ENCODE measurements at places on chromosomes 4 and X. TPM values are rescaled to one million over a fixed set of nuclear protein-coding genes. Genes with fewer than 3 reads are reported as not detected.

Gene MAGEB6
- polyA plus RNA-seq: not detected

DNA sequence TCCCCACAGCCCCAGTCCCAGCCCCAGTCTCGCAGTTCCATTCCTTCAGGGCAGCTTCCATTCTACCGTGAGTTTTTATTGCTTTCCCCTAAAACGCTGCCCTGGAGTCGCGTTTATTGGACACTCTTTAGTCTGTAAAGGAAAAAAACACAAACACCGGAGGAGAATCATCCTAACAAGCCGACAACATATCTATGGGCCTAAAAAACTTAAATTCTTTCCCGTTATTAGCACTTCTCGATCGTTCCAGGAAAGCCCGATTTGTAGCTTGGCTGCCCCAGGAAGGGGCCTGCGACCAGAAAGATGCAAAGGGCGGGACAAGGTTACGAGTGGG, 178.5 kb downstream of the CBR4 start:
- H3K36me3 ChIP-seq: no peaks in the 10 kb centered on the region
- peaks cover 30% of the 10 kb centered on the region for H3K27me3 ChIP-seq
- peak overlapping the region; percentile 48 for H3K4me3 ChIP-seq
- peaks cover 16% of the 10 kb centered on the region for H3K4me1 ChIP-seq

Gene C4orf36
- polyA plus RNA-seq: not detected

Gene F8A2
- polyA plus RNA-seq: not detected

- H3K4me3 ChIP-seq: no peak overlapping the region
- H3K36me3 ChIP-seq: peaks cover 9% of the 10 kb centered on the region
- no peak overlapping the region for H3K27ac ChIP-seq
- DNase-seq: no peak
- peaks cover 14% of the 10 kb centered on the region for H3K4me1 ChIP-seq
These were observed 1.5 kb downstream of the SLC26A1 start for GRCh38 chr4:991451-992296.

- H3K27me3 ChIP-seq: no peaks in the 10 kb centered on the region
- DNase-seq: no peak
- no peaks in the 10 kb centered on the region for H3K36me3 ChIP-seq
These were observed 59.1 kb downstream of the SPATA18 start for GRCh38 chr4:52110171-52110570.

Gene ARX
- polyA plus RNA-seq: not detected

- H3K27ac ChIP-seq: no peak overlapping the region
- DNase-seq: no peak
- no peaks in the 10 kb centered on the region for H3K4me1 ChIP-seq
- H3K36me3 ChIP-seq: no peaks in the 10 kb centered on the region
These were observed 114.7 kb downstream of the NWD2 start for GRCh38 chr4:37359261-37359660.

GRCh38 chr4:11904846-11905739, 476.4 kb upstream of the HS3ST1 start:
- H3K4me3 ChIP-seq: no peak overlapping the region
- H3K4me1 ChIP-seq: no peaks in the 10 kb centered on the region
- no peaks in the 10 kb centered on the region for H3K27me3 ChIP-seq

GRCh38 chrX:46849933-46850332, 13.1 kb downstream of the RP2 start:
- H3K27ac ChIP-seq: no peak overlapping the region
- H3K27me3 ChIP-seq: no peaks in the 10 kb centered on the region
- no peak for DNase-seq
- H3K4me3 ChIP-seq: no peak overlapping the region
- H3K36me3 ChIP-seq: peaks cover 11% of the 10 kb centered on the region

DNA sequence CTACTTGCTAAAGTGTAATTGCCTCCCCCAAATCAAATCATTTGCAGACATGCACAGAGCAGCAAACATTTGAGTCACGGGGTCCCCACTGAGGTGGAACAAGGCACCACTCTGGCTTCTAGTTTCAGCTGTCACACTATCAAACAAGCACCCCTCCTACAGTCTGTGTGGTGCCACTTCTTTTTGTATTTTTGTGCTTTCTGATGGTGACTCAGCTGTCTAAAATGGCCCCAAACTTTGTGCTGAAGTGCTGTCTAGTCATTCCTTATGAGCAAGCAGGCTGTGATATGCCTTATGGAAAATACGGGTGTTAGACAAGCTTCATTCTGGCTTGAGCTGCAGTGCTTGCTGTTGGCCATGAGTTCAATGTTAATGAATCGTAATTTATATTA, 15.4 kb downstream of the IGFBP7 start:
- H3K4me1 ChIP-seq: no peaks in the 10 kb centered on the region
- no peak overlapping the region for H3K4me3 ChIP-seq
- H3K27me3 ChIP-seq: peaks cover 7% of the 10 kb centered on the region
- no peaks in the 10 kb centered on the region for H3K36me3 ChIP-seq
- DNase-seq: no peak
- H3K27ac ChIP-seq: no peak overlapping the region

DNA sequence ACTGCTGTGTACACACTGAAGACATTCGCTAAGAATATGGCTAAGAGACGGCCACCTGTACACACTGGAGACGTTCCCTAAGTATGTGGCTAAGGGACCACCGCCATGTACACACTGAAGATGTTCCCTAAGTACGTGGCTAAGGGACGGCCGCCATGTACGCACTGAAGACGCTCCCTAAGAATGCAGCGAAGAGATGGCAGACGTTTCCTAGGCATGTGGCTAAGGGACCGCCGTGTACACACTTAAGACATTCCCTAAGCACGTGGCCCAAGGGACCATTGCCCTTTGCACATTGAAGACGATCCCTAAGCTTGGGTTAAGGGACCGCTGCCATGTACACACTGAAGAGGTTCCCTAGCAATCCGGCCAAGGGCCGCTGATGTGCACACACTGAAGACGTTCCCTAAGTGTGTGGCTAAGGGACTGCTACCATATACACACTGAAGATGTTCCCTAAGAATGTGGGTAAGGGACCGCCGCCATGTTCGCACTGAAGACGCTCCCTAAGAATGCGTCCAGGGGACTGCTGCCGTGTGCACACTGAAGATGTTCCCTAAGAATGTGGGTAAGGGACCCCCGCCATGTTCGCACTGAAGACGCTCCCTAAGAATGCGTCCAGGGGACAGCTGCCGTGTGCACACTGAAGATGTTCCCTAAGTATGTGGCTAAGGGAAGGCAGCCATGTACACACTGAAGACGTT, 36.7 kb downstream of the DHRSX start:
- H3K4me3 ChIP-seq: no peak overlapping the region
- H3K27me3 ChIP-seq: no peaks in the 10 kb centered on the region
- no peak overlapping the region for H3K27ac ChIP-seq
- no peaks in the 10 kb centered on the region for H3K4me1 ChIP-seq
- DNase-seq: no peak

DNA sequence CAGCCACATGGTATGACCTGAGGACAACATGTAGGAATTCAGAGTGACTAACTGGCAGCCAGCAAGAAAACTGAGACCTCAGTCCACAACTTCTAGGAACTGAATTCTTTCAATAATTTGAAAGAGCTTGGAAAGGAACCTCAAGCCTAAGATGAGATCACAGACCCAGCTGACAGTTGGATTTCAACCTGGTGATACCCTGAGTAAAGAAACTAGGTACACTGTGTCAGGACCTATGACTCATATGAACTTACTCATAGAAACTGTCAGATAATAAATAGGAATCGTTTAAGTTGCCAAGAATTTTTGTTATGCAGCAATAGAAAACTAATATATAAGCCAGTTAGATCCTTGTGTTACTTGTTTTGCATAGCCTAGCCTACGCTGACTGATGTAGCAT, 102.4 kb upstream of the DCAF12L1 start:
- no peaks in the 10 kb centered on the region for H3K4me1 ChIP-seq
- H3K27me3 ChIP-seq: no peaks in the 10 kb centered on the region
- no peak overlapping the region for H3K27ac ChIP-seq

DNA sequence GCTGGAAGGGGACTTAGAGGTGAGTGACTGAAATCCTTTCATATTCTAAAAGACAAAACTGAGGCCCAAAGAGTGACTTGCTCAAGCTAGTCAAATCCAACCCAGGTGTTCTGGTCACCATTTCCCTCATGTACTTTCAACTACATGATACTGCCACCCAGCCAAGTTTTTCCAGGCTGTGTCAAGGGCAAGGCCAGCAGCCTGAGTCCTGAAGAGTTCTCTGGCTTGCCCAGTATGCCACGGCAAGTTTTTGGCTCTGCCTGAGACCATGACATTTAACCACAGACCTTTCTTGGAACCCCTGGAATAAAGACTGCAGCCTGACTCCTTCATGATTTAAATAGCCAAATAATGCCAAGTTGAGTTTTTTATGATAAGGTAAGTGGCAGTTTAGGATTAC, 10.7 kb upstream of the TMEM164 start:
- peaks cover 8% of the 10 kb centered on the region for H3K4me1 ChIP-seq
- H3K4me3 ChIP-seq: no peak overlapping the region
- DNase-seq: no peak
- no peaks in the 10 kb centered on the region for H3K36me3 ChIP-seq
- no peaks in the 10 kb centered on the region for H3K27me3 ChIP-seq
- no peak overlapping the region for H3K27ac ChIP-seq

- no peaks in the 10 kb centered on the region for H3K36me3 ChIP-seq
- H3K27ac ChIP-seq: no peak overlapping the region
- no peaks in the 10 kb centered on the region for H3K4me1 ChIP-seq
- DNase-seq: no peak
These were observed 28.3 kb downstream of the AGTR2 start for GRCh38 chrX:116198810-116199209.

DNA sequence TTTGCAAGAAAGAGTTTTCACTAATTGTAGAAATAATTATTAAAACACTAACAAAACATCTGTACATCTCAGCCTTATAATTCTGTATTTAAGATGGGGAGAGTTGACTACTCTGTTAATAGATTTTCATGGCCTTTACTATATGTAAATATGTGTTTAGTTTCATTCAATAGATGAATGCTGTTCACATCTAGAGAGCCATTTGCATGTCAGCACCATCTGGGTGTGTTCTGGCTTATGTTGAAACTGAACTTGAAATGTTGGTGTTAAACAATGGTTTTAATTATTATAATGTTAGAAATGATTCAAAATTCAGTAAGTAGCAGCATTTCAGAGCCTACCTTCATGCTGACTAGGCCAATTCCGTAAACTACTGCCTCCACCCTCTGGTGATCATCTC, 102.5 kb upstream of the ADAD1 start:
- H3K27ac ChIP-seq: no peak overlapping the region
- no peak overlapping the region for H3K4me3 ChIP-seq
- no peak for DNase-seq
- no peaks in the 10 kb centered on the region for H3K27me3 ChIP-seq
- peaks cover 65% of the 10 kb centered on the region for H3K36me3 ChIP-seq

GRCh38 chr4:105154576-105154975, 7.9 kb downstream of the TET2 start:
- no peaks in the 10 kb centered on the region for H3K36me3 ChIP-seq
- no peak for DNase-seq
- H3K27ac ChIP-seq: no peak overlapping the region
- H3K4me3 ChIP-seq: no peak overlapping the region
- H3K4me1 ChIP-seq: peaks cover 9% of the 10 kb centered on the region

DNA sequence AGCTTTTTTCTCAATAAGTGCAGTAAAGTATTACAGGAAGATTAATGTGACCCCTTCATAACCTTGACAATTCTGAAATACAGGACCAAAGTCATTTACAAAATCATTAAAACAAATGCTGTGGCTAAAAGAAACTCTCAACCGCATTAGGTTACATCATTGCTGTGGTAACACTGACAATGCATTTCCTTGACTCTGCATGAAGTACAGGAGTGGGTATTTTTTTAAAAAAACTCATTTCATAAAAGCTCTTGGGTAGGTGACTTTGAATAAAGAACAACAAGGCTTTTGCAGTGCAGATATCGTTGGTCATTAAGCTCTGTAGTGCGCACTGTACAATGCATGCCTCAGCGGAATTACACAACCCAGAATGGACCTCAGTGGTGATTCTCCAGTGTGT, 23.4 kb upstream of the XK start:
- no peak for DNase-seq
- H3K36me3 ChIP-seq: no peaks in the 10 kb centered on the region
- H3K27me3 ChIP-seq: no peaks in the 10 kb centered on the region
- H3K4me1 ChIP-seq: no peaks in the 10 kb centered on the region
- no peak overlapping the region for H3K27ac ChIP-seq

Gene POLN
- polyA plus RNA-seq: 0.46 TPM

DNA sequence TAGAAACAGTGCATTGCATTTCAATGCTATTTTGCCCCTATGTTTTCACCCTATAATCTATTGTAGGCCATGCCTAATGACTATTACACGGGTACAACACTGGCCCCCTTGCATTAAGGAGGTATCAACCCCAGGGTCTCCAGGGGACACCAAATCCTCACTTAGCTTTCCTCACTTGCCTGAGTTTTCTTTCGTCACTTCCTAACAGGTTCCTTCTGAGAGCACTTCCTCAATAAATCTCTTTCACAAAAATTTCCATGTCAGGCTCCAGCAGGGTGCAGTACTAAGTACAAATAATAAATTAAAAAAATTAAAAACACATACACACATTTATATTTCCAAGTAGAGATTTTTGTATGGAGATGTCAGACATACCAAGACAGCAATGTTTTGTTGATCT, 165.0 kb downstream of the RBM46 start:
- no peak overlapping the region for H3K27ac ChIP-seq
- no peaks in the 10 kb centered on the region for H3K4me1 ChIP-seq
- DNase-seq: no peak
- no peaks in the 10 kb centered on the region for H3K36me3 ChIP-seq
- no peak overlapping the region for H3K4me3 ChIP-seq

GRCh38 chr4:110751183-110751582, 128.3 kb upstream of the PITX2 start:
- DNase-seq: no peak
- no peak overlapping the region for H3K27ac ChIP-seq
- no peaks in the 10 kb centered on the region for H3K36me3 ChIP-seq
- H3K4me3 ChIP-seq: no peak overlapping the region
- no peaks in the 10 kb centered on the region for H3K27me3 ChIP-seq
- no peaks in the 10 kb centered on the region for H3K4me1 ChIP-seq

- no peaks in the 10 kb centered on the region for H3K4me1 ChIP-seq
- no peak overlapping the region for H3K4me3 ChIP-seq
- H3K36me3 ChIP-seq: no peaks in the 10 kb centered on the region
- DNase-seq: no peak
- H3K27ac ChIP-seq: no peak overlapping the region
These were observed 37.9 kb upstream of the TMEM192 start for GRCh38 chr4:165150545-165150944.

GRCh38 chr4:680928-681645, 6.7 kb downstream of the MYL5 start:
- no peaks in the 10 kb centered on the region for H3K27me3 ChIP-seq
- peak; percentile 52 for DNase-seq
- H3K4me1 ChIP-seq: peaks cover 13% of the 10 kb centered on the region
- H3K27ac ChIP-seq: peak overlapping the region; percentile 41
- no peak overlapping the region for H3K4me3 ChIP-seq

DNA sequence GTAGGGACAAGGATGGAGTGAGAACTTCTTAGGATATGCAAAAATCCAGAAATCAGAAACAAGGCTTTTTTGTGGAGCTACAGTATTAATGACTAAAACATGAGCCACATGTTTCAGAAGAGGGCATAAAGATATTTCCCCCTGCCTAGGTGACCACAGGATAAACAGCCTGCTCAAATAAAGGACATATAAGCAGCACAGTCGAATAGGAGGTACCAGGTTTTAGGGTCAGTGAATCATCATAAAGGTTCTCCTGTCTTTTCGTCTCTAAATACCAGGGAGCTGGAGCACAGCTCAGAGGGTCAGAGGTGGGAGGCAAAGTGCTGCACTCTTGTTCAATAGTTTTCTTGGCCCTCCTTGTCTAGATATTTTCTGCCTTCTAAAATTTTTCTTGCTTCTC, 211.9 kb upstream of the HS3ST1 start:
- no peaks in the 10 kb centered on the region for H3K4me1 ChIP-seq
- DNase-seq: no peak
- H3K27me3 ChIP-seq: peaks cover 3% of the 10 kb centered on the region
- no peak overlapping the region for H3K27ac ChIP-seq
- no peaks in the 10 kb centered on the region for H3K36me3 ChIP-seq
- H3K4me3 ChIP-seq: no peak overlapping the region
